ENCODE measurements at places on chromosomes 13 and 19.

GRCh38 chr13:111864566-111864965, 202.4 kb upstream of the SOX1 start:
- DNase-seq = no peak

DNA sequence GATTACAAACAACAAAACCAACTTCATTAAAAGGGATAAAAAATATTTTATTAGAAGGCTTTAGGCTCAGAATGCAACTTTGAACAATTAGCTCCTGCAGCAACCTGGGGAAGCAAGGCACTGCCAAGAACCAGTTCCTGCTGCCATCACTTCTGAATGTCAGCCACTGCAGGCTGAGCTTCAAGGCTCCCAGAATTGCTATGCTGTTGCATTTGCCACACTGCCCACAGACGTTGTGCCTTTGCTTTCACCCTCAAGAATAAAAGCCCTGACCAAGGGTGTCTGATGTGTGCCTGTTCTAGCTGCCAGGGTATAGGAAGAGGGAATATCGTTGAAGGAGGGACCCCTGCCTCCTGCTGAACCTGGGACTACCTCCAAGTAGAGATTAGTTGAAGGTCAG, 238.4 kb downstream of the ITGBL1 start:
- DNase-seq = no peak

DNA sequence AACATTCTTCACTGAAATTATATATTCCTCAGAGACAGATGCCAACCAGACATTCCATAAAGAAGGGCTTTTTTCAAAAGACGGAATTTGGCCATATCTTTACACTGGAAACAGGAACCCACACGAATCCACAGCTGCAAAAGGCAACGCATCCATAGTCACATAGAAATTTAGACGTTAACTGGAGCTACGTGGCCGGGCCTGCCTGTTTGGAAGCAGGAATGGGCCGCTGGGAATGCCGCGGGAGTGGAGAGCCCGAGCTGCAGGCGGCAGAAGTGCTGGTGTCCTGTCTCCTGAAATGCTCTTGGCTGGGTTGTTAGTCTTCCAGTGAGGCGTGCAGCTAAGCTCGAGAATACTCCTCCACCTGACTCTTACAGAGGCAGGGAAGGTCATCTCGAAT, 122.2 kb downstream of the KL start:
- no peak for DNase-seq

DNA sequence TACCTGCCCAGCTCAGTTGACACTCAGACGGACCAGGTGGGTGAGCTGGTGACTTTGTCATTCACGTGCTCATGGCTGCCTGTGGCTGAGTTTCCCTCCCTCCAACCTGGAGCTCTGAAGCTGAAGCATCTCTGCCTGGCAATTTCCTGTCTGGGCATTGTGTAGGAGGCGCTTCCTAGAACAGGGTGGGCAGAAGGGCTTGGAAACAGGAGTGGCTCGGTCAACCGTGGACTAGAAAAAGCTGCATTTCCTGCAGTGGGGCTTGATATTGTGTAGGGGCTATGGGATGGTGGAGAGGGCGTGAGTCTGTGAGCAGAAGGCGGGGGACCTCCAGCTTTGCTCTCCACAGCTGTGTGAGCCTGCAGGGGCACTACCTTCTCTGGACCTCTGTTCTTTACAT, 278.3 kb downstream of the TEX29 start:
- no peak for DNase-seq

DNA sequence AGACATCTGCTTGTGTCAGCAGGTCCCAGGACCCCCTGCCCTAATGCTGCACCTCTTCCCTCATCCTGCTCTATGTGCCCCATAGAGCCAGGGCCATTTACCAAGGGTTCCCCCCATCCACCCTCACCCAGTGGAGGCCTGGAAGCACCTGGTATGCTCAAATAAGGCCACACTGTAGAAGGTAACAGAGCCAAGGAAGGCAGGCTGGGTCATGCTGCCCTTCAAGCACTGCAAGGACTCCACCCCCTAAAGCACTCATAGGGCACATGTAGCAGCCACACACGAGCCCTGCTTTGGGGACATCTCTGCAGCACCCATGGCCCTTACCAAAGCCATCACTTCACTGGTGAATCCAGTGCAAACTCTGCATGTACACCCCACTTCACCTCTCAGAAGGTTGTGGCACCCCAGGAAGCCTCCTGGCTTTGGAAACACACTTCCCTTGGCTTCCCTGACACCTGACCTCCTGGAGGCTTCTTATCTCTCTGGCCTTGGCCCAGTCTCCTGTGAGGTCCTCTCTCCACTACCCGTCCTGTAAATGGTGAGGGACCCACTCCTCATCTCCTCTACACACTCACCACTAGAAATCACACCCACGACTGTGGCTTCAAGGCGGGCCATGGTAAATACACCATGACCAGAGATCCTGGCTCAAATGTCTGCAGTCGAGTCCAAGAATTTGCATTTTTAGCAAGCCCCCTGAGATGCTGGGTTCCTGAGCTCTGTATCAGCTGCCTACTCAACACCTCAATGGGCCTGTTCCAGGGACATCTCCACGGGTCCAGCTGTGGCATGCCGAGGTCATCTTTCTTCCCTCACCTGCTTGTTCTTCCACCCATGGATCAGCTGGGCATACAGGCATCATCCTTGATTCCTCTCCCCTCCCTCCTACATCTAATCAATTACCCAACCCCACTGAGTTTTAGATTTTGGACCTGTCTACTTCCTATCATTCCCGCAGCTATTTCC, 80.9 kb upstream of the DOCK9 start:
- DNase-seq = no peak
